ENCODE measurements at places on chromosomes 6 and 20.

- no peak for DNase-seq
These were observed 109.8 kb downstream of the PTPRK start for GRCh38 chr6:128410584-128410983.

- DNase-seq: no peak
These were observed 65.8 kb upstream of the LY86 start for GRCh38 chr6:6522709-6523108.

GRCh38 chr6:51793393-51793792 is 294.0 kb downstream of the PKHD1 start:
- DNase-seq: no peak

- no peak for DNase-seq
These were observed 234.7 kb upstream of the FKBP1C start for GRCh38 chr6:62976566-62976965.

GRCh38 chr6:10951675-10952282 is 64.9 kb downstream of the SYCP2L start:
- DNase-seq: no peak

DNA sequence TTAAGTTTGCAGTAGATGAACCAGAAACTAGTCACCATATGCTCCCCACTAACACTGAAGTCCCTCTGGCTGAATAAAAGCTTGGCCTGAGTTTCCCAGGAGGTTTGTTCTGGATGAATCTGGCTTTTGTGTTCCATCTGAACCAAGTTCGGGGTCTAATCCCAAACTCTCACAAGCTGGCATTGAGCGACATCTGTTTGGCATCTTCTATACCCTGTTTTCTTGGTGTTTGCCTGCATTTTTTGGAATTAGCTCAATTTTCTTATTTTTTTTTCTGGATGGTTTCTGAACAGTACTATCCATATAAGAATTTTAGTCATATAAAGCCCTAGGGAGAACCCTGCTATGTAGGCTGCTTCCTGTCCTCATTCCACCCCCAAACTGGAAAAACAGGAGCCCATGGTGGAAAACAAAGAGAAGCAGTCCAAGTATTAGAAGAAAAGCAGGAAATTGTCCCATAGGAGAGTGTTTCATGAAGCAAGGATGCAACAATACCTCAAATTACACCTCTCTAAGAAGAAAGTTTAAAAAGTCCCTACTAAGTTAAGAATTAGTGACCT is 737.1 kb downstream of the DHX35 start:
- DNase-seq: no peak

DNA sequence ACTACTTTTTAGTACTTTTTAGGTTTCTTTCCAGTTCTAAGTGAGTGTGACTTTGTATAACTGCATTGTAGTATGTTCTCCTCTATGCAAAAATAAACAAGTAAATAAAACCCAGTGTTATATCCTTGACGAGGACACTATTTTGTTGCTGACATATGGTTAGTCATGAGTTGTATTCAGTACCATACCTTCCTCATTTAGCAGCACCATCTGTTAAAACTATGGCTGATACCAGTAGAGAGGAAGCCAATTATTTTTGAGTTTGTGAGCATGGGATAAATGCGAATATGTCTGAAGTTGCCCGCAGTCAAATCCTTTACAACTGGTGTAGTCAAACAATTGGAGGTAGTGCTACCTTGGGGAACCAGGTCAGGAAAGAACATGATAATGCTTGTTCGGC is 74.1 kb downstream of the CDKAL1 start:
- DNase-seq: no peak

- no peak for DNase-seq
These were observed 11.2 kb upstream of the C20orf144 start for GRCh38 chr20:33650753-33651561.

GRCh38 chr6:10933126-10933525 is 46.3 kb downstream of the SYCP2L start:
- no peak for DNase-seq

DNA sequence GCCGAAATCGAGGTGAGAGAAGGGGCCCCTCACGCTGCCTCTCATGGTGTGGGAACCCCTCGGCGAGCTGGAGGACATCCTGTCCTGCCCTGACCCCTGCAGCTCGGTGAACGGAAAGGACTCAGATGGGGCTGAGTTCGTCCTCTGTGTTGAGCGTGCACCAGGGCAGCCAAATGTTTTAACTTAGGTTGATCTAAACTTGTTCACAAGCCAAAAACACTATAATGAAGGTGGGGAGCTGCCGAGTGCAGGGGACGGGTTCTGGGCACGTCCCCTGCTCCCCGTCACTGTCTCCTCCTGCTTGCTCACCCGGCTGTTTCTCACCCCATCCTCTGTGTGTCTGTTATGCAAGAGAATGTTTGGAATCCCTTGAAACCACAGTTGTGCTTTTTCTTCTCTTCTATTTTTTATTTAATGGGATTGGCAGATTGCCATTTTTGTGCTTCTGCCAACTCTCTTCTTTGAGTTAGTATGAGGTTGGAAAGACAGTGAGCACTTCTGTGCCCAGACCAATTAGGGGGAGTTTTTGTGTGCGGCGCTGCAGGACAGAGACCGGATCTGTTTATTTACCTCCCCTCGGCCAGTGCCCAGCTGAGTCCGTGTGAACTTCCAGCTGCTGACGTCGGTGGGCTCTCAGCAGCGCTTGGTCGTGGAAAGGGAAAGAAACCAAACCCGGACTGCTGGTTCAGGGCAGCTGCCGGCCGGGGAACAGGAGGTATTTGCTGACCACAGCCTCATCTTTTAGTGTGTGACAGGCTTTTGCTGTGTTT is 158.1 kb downstream of the DTNBP1 start:
- DNase-seq: no peak

DNA sequence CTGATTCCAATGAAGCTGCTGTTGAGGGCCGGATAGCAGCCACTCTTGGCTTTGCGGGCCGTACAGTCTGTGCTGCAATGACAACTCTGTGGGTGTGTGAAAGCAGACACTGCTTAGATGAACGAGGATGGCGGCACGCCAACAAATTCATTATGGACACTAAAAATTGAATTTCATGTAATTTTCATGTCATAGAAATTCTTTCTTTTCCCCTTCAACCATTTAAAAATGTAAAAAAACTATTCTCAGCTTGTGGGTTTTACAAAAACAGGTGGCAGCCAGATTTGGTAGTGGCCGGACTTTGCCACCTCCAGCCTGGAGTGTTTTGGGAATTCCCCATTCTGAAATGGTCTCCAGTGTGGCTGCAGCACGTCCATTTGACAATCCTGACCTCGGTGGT is 26.0 kb downstream of the MAS1 start:
- DNase-seq: no peak

DNA sequence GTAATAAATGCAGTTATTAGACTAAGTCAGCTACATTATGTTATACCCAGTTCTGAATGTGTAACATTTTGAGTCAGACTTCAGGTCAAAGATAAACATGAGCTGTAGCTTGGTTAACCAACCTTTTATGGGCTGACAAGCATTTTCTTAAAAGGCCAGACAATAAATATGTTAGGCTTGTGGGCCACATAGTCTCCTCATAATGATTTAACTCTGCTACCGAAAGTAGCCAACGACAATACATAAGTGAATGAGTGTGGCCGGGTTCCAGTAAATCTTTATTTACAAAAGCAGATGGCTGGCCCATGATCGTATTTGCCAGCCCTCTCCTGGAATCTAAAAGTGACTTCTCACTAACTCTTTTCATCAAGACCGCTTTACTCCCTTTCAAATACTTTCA is 49.9 kb downstream of the ATG5 start:
- no peak for DNase-seq

- DNase-seq: no peak
These were observed 1.8 kb upstream of the FASTKD5 start for GRCh38 chr20:3161316-3162079.

- peak; percentile 89 for DNase-seq
These were observed 45.4 kb downstream of the MDFI start for GRCh38 chr6:41683523-41684310.

DNA sequence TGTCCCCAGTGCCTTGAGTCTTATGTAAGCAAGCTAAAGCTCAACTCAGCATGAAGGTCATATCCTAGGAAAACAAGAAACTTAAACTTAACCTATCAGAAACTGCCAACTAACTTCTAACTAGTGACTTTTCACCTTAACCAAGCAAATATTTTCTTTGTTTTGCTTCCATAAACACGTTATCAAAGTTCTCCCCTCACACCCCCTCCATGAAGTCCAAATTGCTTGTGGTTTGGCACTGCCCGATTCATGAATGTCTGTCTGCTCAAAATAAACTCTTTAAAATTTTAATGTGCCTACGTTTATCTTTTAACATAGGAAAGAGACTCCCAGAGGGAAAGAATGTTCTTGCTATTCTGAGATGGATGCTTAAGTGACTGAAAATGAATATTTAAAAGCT is 34.9 kb downstream of the GSTA2 start:
- no peak for DNase-seq

GRCh38 chr6:107819217-107819616 is 4.9 kb downstream of the SCML4 start:
- no peak for DNase-seq

- DNase-seq: no peak
These were observed 490.0 kb downstream of the GRIK2 start for GRCh38 chr6:101883505-101883904.

DNA sequence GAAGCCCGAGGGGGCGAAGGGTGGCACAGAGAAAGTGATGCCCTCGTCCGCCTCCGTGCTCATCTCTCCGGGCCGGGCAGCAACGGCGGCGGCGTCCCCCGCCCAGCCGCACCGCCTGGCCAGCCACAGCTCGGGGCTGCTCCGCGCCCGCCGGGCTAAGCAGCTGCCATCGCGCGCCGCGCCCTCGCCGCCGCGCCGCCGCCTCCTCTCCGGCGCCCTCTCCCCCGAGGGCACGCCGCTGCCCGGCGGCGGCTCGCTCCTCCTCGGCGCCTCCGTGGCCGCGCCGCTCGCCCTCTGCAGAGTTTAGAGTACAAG is 225 bp downstream of the MAP3K5 start:
- DNase-seq: no peak

- DNase-seq: no peak
These were observed 106.5 kb downstream of the HFE start for GRCh38 chr6:26193467-26194328.

GRCh38 chr6:12344961-12345693 is 55.0 kb downstream of the EDN1 start:
- DNase-seq: no peak

DNA sequence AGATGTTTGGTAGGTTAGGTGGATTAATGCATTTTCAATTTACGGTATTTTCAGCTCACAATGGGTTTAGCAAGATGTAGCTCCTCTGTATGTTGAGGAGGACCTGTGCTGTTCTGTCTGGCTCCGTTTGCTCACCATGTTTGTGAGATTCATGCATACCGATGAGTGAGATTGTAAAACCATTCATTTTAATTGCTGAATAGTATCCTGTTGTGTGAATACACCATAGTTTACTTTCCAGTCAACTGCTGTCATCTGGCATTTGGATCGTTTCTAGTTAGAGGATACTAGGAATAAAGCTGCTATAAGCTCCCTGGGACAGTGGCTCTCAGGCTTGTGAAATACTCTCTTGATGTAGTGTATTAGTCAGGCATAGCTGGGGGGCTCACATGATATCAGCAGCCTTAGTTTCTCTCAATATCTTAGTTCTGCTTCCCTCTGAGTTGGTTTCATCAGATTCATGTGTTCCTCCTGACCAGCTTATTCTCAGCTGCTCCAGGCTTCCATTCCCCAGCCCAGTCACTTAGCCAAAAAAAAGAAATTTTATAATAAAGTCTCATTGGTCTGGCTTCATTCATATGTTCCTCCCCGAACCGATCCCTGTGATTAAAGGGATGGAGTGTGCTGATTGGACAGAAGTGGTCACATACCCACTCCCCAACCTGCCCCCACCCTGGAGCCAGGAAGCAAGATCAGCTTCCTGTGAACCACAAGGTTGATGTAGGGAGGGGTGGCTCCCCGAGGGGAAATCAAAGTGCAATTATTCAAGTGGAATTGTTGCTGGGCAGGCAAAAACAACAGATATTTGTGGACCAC is 10.9 kb upstream of the B4GALT5 start:
- DNase-seq: peak; percentile 64

DNA sequence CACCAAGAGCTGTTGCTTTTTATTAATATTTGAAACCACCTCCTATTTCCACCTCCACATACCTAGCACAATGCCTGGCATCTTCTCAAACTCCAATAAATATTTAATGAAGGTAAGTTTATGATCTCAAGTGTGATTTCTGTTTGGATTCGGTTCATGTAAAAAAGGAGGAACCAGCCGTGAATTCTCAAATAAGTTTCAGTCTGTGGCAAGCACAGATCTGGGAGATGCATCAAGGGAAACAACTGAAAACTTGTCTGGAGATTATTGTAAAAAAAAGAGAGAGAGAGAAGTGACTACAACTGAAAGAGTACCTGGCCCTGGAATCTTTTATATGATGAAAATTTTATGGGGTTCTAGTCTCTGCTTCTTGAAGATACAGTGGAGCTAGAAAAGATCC is 52.8 kb upstream of the PNRC1 start:
- DNase-seq: no peak

GRCh38 chr20:4883051-4883450 is 118.3 kb downstream of the SLC23A2 start:
- no peak for DNase-seq

DNA sequence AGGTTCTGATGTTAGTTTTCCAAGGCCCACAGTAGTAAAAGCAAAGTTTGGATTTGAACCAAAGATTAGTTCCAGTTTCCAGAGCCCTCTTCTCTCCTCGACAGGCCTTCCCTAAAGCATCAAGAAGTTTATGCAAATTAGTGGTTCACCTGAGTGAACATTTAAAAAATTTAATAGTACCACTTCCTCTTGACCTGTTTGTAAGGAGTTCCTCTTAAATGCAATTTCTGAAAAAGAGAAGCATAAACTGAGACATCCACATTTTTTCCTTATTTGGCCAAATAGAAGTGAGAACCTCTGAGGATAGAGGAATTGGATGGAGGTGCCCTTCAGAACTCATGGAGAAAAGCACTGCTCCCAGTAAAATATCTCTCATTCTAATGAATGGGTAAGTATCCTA is 1.2 kb upstream of the DSE start:
- no peak for DNase-seq

DNA sequence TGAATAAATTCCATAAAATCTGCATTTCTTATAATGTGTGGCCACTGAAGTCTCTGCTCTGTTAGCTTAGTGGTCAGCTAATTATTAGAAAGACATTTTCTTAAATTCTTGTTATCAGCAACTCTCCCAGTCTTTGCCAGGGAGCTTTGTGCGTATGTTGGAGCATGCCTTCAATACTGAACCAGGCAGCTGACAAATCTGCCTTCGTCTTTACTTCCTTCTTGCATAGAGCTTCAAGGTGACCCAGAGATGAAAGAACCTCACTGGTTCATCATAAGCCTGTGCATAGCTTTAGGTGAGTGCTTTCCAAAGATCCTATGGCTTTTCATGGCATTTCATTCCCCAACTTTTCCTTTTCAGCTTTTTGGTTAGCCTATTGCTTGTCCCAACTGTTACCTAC is 43.0 kb upstream of the NELFCD start:
- no peak for DNase-seq

Data from lower lobe of right lung (tissue), 2 donors.